Stimulated activated CD4-positive, alpha-beta T cell treated with anti-CD3 and anti-CD28 coated beads, Interleukin-12 subunit alpha, Interleukin-12 subunit beta, amount 100 ng/mL, for 24 hours (primary cell): ENCODE measurements at places on chromosomes 4 and X.

- DNase-seq: no peak
Measured at GRCh38 chrX:40996886-40997530, 88.2 kb upstream of the USP9X start.

GRCh38 chrX:150184491-150184890 lies 178.6 kb upstream of the MAMLD1 start:
- no peak for DNase-seq

DNA sequence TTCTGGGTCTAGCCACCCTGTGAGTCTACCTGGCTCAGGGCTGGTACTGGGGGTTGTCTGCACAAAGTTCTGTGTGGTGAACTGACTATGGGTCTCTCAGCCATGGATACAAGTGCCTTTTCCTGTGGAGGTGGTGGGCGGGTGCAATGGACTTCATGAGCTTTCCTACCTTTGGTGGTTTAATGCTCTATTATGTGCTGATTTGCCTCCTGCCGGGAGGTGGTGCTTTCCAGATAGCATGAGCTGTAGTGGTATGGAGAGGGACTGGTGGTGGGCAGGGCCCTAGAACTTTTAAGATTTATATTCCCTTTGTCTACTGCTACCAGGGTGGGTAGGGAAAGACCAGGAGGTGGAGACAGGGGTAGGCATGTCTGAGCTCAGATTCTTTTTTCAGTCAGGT lies 48.0 kb downstream of the PBDC1 start:
- no peak for DNase-seq

- DNase-seq: no peak
Measured at GRCh38 chrX:39170464-39170863, 369.2 kb downstream of the MID1IP1 start.

GRCh38 chrX:348461-349117 lies 30.0 kb upstream of the GTPBP6 start:
- DNase-seq: no peak
